ENCODE measurements at places on chromosomes 7 and 10.

- no peak for DNase-seq
Measured at GRCh38 chr7:39394105-39394680, 172.0 kb upstream of the YAE1 start.

GRCh38 chr10:94214481-94214893 is 148.3 kb downstream of the NOC3L start:
- no peak for DNase-seq

DNA sequence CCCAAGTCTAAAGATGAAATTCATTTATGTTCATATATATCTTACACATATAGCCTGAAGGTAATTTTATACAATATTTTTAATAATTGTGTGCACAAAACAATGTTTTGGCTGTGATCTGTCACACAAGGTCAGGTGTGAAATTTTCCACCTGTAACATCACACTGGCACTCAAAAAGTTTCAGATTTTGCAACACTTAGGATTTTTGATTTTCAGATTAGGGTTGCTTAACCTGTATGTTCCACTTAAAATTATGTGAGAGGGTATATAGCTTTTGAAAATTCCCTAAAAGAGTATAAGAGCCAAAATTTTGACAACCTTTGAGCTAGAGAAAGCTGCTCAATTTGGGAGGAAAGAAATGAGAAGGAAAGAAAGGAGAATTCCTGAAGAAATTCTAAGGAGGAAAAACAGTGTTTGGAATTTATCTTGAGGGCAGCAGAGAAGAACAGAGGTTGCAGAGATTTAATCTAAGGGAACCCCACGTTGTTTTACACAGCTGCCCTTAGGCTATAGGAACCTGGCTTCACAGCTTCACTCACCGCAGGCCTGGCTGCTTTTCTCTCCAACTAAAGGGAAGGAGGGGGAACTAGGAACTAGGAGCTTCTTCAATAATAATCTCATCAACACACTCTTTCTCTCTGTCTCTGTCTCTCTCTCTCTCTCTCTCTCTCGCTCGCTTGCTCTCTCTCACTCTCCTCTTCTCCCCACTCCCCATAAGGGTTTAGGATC is 8.5 kb downstream of the VOPP1 start:
- no peak for DNase-seq

DNA sequence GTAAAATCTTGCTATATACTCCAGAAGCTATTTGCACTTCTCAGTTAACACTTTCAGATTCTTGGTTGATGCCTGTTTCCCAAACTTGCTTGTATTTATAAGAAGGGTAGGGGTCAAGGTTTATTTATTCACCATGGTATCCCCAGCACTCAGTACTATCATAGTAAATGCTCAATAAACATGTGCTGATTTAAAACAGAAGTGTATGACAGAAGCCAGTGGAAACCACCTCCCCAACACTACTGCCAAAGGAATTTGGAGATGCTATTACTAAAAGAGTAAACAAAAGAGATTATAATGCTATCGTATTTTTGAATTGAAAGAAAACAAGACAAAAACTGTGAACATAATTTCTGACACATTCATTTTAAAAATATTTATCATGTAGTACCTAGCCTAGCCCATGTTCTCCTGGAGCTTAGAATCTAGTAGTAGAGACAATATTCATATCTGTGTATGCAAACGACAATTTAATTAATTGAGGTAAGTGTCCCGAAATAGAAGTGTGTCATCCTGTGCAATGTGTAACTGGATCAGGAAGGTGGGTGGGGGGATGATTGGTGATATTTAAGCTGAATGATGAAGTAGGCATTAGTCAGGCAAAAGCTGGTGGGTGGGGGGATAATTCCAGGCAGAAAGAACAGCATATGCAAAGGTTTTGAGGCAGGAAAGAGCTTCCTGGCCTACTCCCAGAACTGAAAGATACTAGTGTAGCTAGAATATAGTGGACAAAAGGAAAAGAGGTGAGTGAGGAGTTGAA is 77.5 kb downstream of the HGF start:
- no peak for DNase-seq
